ENCODE measurements at places on chromosomes 2 and 18. TPM values are rescaled to one million over a fixed set of nuclear protein-coding genes. Genes with fewer than 3 reads are reported as not detected.

The DNER gene
- polyA plus RNA-seq, result 0.02 TPM

DNA sequence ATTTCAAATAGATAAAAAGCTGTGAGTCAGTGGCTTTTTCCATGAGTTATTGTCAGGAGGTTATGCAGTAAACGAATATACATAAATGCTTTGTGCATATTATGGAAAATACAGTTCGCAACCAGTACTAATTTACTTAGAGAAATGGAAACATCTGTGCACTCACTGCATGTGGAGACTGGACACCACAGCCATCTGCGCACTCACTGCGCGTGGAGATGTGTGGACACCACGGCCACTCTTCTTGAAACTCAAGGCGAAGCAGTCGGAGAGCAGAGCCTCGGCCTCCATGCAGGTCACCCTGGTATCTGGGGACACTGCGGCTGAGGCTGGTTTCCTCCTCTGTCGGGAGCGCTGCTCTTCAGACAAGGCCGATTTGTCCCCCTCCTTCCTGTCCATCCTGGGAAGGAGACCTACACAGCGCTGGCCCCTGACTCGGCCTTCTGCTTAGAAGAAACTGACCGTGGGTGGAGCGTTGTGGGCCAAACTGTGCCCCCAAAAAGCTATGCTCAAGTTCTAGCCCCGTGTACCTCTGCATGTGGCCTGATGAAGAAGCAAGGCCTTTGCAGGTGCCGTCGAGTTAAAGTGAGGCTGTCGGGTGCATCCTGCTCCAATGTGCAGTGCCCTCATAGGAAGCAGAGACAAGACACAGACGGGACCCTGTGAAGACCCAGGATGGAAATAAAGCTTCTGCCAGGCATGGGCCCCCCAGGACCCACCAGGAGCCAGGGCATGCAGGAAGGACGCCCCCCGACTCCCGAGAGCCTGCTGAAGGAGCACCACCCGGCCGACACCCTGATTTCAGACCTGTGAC lies 88.0 kb downstream of the TPO start:
- DNase-seq, result no peak

DNA sequence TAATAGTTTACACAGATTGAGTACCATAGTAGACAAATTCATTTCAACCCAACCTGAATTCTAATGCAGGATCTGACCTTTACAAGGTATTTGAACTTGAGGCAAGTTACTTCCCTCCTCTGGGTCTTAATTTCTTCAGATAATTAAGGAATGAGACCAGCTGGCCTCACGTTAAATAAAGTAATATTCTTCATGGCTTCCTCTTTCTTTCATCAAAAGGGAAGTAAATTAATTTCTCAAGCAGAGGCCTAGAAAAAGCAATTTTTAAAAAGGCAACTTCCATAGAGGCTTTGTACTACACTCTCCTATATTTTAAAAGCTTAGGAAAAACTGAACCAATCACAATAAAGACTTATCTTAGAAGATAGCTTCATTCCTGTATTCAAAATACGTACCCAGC lies 109.2 kb downstream of the EXOC6B start:
- no peak for DNase-seq

DNA sequence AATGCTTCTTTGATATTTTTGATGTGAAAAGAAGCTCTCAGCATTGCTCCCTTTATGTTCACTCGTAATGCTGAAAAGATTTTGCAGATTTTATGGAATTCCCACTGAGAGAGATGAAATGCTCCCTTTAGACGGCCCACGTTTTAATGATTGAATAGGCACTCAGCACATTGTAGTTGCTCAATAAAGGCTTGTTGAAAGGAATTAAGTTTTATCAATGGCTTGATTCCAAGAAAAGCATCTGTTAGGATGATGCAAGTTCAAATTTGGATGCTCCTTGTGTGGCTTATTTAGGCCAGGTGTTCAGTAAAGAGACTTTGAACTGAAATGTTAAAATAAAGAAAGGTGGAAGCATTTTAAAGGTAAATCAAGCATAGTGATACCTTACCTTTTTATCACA lies 725.1 kb downstream of the EPHA4 start:
- no peak for DNase-seq

The LOXHD1 gene
- polyA plus RNA-seq, result not detected

DNA sequence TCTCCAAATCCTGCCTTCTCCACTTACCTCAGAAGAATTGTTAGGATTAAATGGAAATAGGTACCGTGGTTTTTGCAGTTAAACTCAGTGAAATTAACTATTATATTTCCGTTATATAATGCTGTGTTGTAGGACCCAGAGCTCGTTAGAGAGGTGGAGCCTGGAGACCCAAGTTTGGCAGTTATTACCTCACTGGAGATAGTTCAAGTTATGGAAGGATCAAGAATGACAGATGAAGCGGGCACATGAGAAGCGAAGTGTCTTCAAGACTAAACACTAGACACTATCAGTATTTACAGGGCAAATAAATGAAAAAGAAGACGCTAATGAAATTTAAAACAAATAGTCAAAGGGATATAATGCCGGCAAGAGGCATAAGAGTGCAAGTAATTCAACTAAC lies 866 bp downstream of the CWC22 start:
- DNase-seq, result no peak
